Esophagus squamous epithelium (tissue), 5 donors: ENCODE measurements at places on chromosomes 16 and 17.

- no peak for DNase-seq
These were observed 7.1 kb downstream of the NKIRAS2 start for GRCh38 chr17:42026857-42027589.

- DNase-seq: no peak
These were observed 60.1 kb upstream of the NUDT7 start for GRCh38 chr16:77662246-77662645.

DNA sequence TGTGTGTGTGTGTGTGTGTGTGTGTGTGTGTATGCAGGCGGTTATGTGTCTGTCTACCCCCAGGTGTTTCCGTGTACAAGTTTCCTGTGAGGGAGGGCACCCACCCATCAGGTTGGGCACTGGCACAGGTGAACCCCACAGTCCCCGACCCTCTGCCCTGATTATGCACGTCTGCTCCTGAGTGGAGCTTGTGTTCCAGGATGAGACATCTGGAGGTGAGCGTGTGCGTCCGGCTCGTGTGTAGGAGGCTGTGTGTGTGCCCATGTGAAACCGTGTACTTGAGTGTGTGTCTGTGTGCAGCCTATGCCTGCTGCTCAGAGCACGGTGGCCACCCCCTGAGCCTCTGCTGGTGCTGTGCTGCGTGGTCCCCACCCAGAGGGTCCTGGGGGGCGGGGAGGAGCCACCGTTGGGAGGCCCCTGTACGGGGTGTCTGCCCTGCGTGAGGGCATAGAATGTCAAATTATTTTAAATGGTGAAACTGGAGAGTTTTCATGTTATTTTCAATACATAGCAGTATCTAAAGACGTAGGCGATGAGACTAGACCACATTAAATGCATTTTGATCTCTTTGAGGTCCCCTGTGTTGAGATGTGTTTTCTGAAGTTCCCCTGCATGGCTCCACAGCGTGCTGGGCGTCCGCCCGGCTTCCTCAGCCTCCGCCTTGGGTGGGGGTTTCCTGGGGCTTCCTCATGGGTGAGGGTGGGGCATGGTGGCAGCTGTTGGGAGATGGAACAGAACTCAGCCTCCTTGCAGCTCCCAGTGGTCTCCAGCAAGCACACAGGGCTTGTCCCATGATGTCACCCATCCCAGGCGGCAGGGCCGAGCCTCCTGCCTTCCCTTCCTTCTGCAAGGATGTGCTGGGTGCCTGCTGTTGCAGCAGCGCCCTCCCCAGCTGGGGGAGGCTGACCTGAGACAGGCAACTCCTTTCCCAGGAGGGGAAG lies 43.4 kb downstream of the KCNJ12 start:
- DNase-seq: no peak

DNA sequence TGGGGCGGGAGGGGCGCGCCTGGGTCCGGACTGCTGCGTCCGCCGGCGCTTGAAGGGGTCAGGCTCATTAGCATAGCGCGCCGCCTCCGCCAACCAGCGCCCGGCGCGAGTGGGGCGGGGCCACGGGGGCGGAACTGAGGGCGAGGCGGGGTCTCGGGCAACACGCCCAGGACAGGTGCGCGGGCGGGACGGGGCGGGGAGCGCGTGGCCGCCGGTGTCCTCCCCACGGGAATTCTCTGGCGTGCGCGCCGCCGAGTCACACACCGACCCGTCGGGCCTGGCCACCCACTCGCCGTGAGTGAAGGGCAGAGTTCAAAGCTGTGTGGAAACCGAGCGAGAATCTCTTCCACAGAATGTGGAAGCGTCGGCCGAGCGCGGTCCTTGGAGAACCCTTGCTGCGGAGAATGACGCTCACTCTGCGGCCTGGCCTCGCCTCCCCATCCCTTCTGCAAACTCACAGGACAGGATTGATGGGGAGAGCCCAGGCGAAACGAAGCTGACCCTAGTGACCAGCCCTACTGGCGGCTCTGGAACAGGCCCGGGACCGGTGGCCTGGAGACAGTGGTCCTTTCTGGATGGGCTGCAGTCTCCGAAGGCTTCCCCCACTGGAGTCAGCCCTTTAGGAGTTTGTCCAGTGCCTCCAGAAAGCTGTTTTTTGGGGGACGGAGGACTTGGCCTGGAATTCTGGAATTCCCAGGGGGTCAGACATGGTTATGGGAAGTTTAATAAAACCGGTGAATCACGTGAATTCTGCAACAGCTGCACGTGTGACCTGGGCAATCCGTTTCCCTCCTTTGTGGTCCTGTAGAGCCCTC lies at the start of gene SNAI3:
TSS of gene SNAI3 (minus strand) at position 69 of the 815 bp plus-strand sequence. CDS start 101 bp downstream, outside the sequence.
- DNase-seq: no peak

DNA sequence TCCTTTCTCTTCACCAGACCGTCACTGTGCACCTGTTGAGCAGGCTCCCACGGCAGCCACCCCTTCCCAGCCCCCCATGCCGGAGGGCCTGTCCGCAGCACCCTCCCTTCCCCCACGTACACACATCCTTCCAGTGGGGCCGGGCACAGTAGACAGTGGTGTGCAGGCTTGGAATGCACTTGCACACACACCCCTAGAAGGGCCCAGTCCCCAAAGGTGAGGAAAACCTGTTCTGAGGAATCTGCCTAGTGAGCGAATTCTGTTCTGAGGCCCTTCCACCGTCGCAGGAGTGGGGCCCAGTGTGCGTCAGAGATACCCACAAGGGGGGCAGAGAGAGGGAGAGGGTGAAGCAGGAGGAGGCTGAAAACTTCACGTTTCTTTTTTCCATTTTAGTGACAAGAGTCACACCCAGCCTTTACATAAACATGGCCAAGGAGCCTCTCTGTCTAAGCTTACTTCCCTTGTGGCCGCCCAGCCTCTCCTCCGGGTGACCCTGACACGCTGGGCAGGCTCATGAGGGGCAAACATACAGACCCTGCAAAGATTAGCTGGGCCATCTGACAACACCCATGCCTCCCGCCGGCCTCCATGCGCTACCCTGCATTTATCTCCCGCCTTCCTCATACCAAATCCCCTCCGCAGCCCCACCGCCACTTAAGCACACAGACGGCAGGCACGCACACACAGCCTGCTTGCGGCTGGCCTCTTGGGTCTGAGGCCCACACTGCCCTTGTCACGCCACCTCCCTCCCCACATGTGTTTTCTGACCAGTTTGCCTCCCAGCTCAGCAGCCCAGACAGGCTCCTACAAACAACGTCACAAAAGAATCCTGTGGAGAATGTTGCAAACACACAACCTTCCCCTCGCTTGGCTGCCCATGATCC lies 1.8 kb downstream of the ZBTB4 start:
- DNase-seq: no peak

DNA sequence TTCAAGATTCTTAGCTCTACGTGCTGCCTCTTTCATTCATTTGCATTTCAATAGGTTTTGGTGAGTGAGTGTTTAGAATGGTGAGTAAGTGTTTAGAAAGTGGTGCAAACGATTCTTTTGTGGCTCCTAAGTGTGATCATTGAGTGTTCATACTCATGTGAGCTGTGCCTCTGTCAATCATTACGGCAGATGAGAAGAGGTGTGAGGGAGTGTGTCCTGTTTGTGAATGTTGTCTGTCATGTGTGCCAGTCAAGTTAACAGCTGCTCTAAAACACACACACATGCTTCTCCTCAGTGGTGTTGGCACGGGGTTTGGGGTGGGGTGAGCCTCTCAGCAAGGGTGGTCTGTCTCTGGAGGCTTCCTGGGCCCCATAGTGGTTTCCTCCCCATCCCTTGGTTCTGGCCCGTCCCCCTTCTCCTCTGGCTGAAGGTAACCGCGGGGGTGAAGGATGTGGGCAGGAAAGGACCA lies 11.4 kb downstream of the MYL4 start:
- DNase-seq: no peak

DNA sequence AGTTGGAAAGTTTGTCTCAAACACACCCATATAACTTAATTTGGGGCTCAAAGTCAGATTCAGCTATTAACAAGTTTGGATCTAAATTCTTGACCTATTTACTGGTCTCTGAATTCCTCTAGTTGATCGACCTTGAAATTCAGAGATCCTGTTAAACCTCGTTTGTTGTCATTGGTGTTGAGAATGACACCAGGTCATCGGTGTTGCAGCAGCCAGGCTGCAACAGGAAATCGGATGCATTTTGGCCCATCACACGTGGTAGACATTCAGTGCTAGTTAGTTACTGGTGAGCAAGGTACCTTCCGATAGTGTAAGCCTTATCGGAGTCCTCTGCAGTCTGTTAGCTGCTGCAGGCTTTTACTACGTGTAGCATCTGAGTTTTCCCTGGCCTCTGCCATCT lies 82.3 kb downstream of the WWP2 start:
- no peak for DNase-seq

GRCh38 chr16:86241681-86242080 lies 268.6 kb upstream of the FOXF1 start:
- no peak for DNase-seq

- DNase-seq: no peak
These were observed 18.4 kb downstream of the HS3ST6 start for GRCh38 chr16:1899641-1900451.

- DNase-seq: no peak
These were observed 103.9 kb downstream of the OR1D5 start for GRCh38 chr17:2959371-2960130.

GRCh38 chr16:17827313-17827712 lies 356.6 kb upstream of the XYLT1 start:
- no peak for DNase-seq

DNA sequence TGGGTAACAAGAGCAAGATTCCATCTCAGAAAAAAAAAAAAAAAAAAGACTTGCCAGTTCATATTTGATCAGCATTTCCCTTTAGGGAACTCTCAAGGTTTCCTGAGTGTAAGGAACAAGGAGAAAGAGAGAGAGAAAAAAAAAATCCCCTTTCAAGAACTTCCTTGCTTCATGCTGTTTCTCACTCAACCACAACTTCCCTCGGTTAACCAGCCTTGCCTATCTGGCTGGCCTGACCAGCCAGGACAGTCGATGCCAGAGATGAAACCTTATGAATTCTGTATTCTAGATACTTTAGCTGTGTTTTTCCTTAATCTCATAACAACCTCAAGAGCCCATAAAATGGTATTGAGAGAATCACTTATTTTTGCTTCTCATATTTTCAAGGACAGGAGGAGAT lies 2.6 kb upstream of the N4BP1 start:
- DNase-seq: no peak

- no peak for DNase-seq
These were observed 32.4 kb upstream of the METTL9 start for GRCh38 chr16:21566891-21567414.

- DNase-seq: no peak
These were observed 8.6 kb downstream of the RIPOR1 start for GRCh38 chr16:67537270-67537635.

- no peak for DNase-seq
These were observed 146.1 kb downstream of the NTN1 start for GRCh38 chr17:9167379-9167778.
